IPS-NIHi11 (cell line): ENCODE measurements at places on chromosomes 13 and 19.
A peak's percentile ranks its signal among the peaks of the same experiment; 100 is the strongest.

- DNase-seq, result no peak
These were observed 12.1 kb upstream of the ZNF441 start for GRCh38 chr19:11754663-11755062.

GRCh38 chr19:6402058-6402457 lies 9.1 kb upstream of the GTF2F1 start:
- DNase-seq, result no peak

DNA sequence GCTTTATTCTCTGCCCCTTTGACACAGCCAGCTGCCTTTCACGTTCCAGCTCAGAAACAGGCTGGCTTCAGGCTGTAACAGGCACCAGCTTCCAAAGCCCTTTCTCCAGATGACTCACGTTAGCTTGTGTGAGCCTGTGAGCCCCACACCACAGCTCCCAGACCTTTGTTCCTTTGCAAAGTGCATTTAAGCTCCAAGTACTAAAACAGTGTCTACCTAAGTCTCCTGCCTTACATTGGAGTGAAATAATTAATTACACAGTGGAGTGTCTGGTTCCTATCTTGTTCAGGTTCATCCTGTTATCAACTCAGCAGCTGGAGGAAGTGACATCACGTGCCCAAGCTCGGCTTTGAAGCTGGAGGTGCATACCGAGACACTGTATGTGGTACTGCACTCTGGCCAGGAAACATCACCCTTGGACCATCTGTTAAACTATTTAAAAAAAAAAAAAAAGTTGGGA lies 475.8 kb downstream of the FOXO1 start:
- DNase-seq, result no peak

GRCh38 chr13:44331912-44332851 lies 41.4 kb upstream of the SERP2 start:
- no peak for DNase-seq

DNA sequence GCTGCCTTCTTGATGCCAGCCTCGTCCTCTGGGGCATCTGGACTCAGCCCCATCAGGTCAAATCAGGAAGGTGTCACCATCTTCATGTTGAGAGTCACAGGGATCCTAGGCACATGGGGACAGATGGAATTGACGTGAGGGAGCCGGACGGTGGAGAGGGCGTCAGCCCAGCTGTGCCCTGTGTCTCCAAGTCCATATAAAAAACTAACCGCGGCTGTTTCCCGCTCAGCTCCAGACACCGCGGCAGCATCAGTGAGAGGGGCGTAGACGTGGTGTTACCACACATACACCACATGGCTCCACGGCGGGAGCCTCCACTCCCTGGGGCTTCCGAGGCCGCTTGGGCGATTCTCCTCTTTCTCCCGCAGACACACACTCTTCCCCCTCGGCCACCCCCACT lies 5.6 kb upstream of the PRR36 start:
- DNase-seq, result no peak

DNA sequence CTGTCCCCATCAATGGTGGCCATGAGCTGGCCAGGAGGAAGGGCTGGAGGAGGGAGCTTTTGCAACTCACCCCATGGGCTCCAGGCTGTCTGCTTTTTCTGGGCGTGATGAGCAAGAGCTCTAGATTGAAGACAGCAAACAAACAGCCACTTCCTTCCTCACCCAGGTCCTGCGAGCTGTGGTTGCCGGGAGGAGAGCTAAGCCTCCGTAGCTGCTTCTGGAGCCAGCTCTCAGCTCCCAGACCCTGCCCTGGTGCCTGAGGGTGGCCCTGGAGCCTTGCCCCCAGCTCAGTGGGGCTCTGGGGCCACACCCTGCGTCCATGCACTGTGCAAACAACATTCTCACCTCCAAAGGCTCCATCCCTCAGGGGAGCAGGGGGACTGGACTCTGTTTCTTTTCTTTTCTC lies 6.2 kb downstream of the MYO1F start:
- DNase-seq, result peak; percentile 11

- no peak for DNase-seq
These were observed 77.4 kb upstream of the NBEA start for GRCh38 chr13:34864671-34865070.

DNA sequence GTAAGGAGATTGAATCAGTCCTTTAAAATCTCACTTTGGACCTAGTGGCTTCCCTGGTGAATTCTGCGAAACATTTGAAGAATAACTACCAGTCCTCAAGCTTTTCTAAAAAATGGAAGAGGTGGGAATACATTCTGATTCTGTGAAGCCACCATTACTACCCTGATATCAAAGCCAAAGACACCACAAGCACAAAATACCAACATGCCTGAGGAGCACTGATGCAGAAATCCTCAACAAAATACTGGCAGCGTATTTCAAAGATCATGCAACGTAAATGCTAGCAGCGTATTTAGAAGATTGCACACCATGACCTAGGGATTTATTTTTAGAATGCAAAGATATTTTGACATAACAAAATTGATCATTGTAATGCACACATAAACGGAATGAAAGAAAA lies 14.4 kb downstream of the ATP4B start:
- DNase-seq, result no peak

GRCh38 chr19:23410155-23410554 lies 14.9 kb upstream of the ZNF91 start:
- no peak for DNase-seq

DNA sequence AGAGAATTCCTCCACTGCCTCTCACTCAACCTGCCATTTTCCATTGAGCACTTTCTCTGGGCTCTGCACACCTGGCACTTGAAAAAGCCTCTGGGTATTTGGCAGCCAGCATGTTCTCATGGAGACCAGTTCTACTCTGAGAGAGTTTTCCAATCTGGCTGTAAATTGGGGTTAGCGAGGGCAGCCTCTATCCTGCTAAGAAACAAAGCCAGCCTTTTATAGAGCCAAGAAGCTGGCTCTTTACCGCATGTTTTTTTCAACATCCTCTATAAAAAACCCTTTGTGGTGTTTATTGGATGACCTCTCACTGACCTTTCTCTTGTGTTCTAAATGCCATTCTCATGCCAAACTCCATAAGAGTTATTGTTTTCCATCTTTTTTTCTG lies 52.6 kb upstream of the RCBTB2 start:
- DNase-seq, result no peak

DNA sequence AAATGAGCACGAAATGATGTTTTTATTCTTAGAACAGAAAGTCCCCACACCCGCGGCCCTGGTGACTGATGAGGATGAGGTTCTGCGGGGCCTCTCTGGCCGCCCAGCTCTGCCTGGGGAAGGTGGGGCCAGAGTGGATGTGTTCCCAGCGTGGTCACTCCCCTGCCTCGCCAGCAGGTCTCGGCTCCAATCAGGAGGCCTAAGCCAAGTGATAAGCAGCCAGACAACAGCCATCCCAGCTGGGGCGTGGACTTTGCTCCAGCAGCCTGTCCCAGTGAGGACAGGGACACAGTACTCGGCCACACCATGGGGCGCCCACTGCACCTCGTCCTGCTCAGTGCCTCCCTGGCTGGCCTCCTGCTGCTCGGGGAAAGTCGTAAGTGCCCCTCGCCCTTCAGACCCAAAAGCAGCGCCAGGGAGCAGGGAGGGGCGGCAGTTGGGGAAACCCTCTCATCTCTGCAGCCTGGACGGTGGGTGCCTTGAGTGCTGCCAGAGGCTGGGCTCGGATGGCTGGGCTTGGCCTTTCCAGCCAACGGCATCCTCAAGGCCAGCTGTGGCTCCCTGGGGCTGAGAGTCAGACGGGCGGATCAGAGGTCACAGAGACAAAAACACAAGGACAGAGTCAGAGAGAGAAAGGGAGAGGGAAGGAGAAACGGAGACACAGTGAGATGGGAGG lies at the start of gene F10:
TSS of gene F10 (plus strand) at position 250 of the 676 bp plus-strand sequence. CDS start at position 307, 57 bp downstream.
- peak; percentile 83 for DNase-seq
